ENCODE measurements at places on chromosomes 6 and 20.

GRCh38 chr6:151869345-151869744, 61.9 kb downstream of the ESR1 start:
- DNase-seq: no peak

GRCh38 chr20:63061771-63062100, 55.0 kb upstream of the BHLHE23 start:
- DNase-seq: no peak

- DNase-seq: no peak
These were observed 6.3 kb downstream of the OR2A4 start for GRCh38 chr6:131694832-131695426.

GRCh38 chr20:38395165-38395564, 40.0 kb downstream of the SNHG17 start:
- DNase-seq: no peak

DNA sequence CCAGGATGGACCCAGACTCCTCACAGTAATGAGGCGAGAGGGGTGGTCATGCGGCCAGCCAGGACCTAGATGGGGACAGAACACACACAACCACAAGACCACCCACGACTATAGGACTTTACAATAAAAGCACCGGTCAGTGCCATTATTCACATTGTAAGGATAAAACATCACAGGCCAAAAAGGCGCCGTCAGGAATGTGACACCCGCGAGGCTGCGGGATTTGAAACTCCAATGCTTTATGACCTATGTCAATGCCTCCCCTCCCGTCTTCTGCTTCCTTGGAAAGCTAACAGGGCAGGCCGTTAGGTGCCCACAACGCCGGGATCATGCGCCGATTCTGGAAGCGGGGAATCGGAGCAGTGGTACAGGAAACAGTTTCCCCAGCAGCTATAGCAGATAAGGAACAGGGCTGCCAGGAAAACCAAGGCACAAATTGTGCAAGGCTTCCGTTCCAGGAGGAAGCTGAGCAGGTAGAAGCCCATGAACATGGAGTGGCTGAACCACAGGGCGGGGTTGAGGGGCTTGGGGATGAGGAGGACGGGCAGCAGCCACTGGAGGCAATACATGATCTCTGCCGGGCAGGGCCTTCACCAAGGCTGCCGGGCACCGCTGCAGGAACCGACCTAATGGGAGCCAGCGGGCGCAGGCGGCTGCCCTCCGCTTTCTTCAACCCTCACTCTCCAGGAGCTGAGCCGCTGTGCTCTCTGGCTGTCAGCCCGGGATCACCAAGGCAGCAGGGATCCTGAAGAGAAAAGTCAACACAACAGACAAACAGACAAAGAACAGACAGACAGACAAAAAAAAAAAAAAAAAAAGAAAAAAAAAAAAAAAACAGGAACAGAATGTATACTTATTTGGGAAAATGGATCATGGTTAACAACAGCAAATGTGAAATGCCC, 2.2 kb upstream of the NNAT start:
- DNase-seq: no peak

DNA sequence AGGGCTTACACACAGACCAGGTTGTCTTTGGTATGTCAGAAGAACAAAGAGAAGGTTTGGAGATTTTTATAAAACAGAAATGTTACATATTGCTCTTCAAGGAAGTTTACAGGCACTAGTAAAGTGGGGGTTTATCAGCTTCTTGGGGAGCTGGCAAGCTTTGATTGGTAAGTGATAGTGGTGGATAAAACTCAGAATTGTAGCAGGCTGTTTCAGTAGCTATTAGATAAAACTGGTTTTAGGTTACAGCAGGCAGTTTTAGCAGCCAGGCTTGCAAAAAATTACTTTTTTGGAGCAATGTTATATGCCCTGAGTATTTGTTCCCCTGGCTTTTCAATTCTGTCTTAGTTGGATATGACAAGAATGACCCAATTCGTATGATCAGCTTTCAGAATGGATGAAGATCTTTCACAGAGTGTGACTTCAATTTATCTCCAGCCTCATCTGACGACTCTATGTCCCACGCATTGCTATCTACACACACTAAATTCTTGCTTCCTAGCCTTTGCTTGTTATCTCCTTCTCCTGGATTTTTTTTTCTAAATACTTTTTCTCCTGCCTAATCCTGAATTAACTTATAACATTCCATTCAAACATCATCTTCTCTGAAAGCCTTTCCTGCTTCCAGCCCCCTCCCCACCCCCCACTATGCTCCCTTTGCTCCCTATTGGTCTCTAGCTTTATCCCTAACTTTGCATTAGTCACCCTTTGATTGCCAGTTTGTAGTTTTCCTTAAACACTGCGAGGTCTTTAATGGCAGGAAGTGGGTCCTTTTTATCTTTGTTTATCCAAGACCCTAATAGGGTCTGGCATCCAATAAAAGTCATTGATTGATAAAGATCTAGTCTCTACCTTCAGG, 1.0 kb upstream of the TOMM34 start:
- DNase-seq: no peak

GRCh38 chr6:139757784-139758183, 383.3 kb upstream of the CITED2 start:
- DNase-seq: no peak

DNA sequence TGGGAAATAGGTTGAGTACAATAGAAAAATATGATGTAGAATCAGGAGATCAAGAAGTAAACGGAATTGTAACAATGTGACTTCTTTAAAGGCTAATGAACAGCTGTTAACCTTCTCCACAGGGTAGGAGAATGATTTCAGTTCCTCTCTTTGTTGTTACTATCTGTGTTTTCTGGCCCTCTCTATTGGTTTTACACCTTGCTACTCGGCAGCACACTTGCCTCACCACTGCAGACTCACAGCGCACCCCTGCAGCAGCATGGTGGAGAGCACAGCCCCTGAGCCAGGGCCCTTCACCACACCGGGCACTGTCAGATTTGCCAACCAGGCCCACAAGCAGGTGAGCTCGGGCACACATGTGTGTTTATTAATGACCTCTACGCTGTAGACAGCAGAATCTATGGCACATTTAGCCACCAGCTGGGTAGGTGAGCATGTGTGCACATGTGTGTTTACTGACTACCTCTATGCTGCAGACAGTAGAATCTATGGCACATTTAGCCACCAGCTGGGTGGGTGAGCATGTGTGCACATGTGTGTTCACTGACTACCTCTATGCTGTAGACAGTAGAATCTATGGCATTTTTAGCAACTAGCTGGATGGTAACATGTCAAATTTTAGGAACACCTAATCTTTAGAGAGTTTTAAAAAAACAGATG, 16.8 kb downstream of the SFT2D1 start:
- no peak for DNase-seq

GRCh38 chr6:163513570-163514166, 99.2 kb downstream of the QKI start:
- no peak for DNase-seq

GRCh38 chr20:2303673-2304072, 7.9 kb downstream of the TGM3 start:
- DNase-seq: no peak

GRCh38 chr6:91613481-91613880, 1026.6 kb upstream of the MAP3K7 start:
- DNase-seq: no peak

GRCh38 chr20:61731363-61732181, 334.1 kb downstream of the TAF4 start:
- DNase-seq: no peak

GRCh38 chr6:135192256-135193174, 11.4 kb downstream of the MYB start:
- DNase-seq: no peak

DNA sequence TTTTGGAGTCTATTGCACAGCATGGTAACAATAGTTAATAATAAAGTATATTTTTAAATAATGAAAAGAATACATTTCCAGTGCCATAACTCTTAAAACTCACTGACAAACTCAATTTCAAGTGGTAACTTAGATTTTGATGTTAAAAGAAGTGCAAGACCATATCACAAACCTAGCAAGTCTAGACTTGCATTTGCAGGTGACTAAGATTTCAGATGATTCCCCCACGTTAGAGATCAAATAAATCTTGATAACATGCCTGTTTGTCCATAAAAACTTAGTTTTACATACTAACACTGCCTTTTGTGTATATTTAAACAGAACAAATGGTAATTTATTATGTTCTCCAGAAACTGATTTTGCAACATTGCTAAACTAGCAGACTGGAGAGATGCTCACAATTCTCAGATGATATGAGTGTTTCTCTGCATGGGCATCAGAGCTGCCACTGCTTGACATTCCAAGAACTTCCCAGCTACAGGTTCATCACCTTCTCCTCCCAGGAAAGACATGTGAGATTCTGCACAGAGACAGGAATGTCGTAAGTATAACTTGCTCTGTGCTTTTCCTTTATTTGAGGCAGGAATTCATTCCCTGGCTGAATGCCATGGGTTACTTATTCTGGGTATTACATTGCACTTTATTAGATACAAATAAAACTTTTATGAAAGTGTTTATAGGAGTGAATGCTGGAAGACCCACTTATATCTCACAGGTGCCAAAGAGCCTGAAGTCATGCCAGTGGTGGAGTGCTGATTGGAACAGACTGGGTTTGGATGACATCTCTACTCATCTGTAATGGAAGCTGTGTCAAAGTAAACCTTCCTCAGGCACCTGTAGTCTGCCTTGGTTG, 160.2 kb upstream of the FOXA2 start:
- no peak for DNase-seq

- no peak for DNase-seq
These were observed 13.6 kb downstream of the ZNF337 start for GRCh38 chr20:25683050-25683449.

DNA sequence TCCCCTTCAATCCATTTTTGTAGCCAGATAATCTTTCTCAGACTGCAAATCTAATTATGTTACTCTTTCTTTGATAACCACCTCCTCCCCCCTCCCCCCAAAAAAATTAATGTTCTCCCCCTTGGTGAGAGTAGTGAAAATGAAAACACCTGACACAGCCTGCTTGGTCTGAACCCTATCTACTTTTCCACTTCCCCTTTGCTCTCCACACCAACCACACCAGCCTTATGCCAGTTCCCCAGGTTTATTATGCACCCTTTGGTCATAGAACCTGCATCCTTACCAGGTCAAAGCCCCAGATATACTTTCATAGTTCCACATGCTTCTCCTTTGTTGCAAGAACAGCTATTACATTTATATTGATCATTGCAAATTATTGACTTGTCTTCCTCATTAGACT, 19.4 kb downstream of the PFDN4 start:
- DNase-seq: no peak
